ENCODE measurements at places on chromosomes 11 and 22.

DNA sequence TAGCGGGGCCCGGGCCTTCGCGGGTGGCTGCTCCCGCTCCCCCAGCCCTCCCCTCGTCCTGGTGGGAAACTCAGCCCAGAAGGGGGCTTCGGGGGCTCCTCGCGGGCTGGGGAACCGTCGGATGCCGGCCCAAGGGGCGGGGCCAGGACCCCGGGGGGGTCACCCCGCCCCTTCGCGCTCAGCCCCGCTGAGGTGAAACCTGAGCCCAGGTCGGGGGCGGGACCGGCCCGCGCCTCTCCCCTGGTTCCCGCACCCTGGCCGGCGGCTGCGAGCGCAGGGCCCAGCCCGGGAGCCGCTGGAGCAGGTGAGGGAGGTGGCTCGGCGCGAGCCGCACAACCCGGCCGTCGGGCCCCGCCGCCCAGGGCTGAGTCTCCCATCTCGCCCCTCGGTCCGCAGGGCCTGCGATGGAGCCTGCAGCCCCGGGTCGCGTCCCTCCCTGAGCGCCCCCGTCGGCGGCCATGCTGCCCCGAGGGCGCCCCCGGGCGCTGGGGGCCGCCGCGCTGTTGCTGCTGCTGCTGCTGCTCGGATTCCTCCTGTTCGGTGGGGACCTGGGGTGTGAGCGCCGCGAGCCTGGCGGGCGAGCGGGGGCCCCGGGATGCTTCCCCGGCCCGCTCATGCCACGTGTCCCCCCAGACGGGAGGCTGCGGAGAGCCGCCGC, at the start of gene LARGE2:
TSS of gene LARGE2 (plus strand) at position 232 of the 658 bp plus-strand sequence. CDS start at position 459, 227 bp downstream.
- no peak for DNase-seq

DNA sequence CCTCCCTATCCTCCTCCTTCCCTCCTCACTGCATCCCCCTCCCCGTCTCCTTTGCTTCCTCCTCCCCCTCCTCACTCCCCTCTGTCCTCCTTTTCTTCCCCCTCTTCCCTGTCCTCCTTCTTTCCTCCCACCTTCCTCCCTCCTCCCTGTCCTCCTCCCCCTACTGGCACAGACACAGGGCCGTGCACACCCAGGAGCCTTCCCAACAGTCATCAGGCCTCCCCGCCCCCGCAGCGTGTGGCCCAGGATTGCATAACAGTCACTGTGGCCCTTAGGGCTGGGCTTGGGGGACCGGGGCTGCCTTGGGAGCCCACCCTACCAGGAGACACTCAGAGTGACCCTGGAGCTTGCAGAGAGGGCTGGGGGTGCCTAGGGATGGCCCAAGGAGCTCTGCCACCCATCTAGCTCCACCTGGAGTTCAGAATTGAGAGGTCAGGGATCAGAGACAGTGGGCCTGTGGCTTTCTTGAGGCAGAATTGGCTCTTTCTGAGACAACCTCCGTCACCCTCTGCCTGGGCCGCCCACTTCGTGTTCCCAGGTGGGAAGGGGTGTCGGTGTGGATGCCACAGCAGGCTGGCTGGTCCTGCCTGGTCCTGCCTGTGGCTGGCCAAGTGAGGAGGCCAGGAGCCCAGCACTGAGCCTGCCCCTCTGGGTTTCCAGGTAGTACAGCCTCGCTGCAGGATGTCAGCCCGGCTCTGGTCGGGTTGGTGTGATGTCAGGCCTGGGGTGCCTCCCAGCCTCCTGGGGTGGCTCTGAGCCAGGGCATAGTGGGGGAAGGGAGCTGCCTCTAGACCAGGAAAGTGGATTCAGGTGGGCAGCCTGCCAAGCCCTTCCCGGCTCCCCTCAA, 1.6 kb downstream of the SPI1 start:
- DNase-seq: no peak

DNA sequence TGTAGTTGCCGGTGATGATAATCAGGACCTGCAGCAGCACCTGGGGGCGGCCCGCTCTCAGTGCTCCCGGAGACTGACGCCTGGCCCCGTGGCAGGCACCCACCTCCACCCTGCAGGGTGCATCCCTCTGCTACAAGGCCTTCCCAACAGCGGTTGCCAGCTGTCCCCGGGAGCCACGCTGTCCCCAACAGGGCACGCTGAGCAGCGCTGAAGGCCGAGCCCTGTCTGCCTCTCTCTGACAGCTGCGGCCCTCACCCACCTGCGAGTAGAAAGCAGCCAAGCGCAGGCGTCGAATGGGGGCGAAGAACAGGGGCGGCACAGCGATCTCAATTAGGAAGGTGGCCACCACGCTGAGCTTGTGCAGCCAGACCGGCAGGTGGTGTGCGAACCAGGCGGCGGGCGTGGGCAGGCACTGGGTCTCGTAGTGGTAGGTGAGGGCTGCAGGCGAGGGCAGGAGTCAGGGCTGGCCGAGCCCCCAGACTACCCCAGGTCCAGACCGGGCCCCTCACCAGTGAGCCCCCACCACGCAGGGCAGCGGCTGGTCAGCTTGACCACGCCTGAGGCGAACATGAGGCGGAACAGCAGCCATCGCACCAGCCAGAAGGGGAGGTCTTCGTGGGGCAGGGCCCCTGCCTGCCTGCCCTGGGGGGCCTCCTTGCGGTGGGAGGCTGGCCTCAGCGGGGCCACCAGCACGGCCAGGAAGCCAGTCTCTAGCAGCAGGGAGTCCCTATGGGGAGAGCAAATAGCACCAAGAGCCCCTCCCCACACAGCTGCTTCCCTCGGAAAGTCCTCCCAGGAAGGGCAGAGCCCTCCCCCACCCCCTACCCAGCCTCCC, 1.5 kb downstream of the LMF2 start:
- no peak for DNase-seq

- peak; percentile 64 for DNase-seq
These were observed 43.2 kb upstream of the DLAT start for GRCh38 chr11:111982019-111982464.

- DNase-seq: no peak
These were observed 24.4 kb downstream of the GRAP2 start for GRCh38 chr22:39925273-39925672.

DNA sequence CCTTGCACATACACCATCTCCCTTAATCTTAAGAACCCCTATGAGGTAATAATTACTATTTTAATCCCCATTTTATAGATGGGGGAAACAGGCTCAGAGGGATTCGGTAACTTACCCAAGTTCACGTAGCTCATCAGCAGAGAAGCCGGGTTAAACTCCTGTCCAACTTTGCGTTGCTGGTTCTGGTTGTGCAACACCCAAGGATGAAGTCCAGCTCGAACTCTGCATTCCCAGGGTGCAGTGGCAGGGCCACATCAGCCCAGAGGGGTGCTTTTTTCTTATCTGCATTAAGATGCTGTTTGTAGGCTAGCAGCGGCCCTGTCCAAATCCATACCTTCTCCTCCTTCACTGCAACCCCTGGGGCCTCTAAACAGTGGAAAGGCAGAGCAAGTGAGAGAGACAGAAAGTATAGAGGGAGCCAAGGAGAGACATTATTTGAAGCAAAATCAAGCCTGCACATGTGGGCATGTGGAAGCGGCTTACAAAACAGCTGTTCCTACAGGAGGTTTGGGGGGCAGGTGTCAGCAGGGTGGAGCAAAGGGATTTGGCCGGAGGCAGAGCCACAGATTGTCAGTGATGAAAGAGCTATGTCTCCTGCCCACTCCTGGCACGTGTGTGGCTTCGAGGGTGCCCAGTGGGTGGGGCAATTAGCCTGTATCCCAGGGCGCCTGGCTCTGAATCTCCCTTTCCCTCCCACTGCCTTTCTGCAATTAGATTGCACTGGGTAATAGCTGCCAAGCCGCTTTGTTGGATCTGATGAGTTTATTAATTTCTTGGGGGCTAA, 129.5 kb upstream of the TBCEL start:
- no peak for DNase-seq

DNA sequence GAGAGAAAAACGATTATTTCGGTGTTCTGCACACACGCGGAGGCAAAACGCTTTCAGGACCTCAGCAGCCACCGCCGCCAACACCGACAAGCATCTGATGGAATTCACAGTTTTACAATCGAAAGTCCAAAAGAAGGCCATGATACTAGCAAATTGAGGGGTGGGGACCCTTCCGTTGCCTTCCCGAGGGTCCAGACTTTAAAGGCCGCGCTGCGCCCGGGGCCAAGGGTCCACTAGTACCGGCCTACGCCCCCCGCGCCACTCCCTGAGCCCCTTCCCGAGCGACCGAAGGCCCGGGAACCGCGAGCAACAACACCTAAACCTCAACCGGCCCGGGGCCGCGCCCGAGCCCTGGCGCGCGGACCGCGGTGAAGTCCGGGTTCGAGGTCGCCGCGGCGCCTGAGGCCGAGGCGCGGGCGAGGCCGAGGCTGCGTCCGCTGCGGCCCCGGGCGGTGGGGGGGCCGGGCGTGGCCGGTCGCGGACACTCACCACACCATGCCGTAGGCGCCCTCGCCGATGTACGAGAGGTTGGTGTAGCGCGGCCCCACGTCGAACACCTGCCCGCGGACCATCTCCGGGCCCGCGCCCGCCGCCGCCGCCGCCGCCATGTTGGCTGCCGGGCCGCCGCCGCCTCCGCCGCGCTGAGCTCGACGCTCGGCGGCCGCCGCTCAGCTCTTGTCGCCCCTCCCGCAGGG, 465 bp downstream of the MAPK1 start:
- no peak for DNase-seq

DNA sequence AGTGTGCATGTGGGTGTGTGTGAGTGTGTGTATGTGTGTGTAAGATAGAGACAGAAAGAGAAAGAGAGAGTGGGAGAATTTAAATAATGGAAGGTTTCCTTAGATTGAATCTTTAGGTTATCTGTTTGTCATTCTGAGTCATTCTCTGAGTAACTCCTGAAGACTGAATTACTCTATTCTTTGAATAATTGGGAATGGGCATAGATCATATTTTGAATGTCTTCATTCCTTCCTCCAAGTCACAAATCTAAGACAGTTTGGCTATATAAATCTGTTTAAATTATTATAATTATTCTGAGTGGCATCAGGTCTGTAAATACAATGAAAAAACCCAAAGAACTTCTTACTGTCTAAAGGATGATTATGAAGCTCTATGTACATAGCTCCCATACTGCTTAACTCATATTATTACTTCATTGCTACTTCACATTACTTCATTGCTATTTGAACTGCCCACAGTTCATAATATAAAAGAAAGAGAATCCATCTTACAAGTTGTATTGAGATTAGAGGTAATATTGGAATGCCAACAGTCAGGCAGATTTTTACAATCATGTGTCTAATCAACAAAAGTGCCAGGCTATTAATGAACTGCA, 346.6 kb upstream of the CCDC179 start:
- DNase-seq: no peak

DNA sequence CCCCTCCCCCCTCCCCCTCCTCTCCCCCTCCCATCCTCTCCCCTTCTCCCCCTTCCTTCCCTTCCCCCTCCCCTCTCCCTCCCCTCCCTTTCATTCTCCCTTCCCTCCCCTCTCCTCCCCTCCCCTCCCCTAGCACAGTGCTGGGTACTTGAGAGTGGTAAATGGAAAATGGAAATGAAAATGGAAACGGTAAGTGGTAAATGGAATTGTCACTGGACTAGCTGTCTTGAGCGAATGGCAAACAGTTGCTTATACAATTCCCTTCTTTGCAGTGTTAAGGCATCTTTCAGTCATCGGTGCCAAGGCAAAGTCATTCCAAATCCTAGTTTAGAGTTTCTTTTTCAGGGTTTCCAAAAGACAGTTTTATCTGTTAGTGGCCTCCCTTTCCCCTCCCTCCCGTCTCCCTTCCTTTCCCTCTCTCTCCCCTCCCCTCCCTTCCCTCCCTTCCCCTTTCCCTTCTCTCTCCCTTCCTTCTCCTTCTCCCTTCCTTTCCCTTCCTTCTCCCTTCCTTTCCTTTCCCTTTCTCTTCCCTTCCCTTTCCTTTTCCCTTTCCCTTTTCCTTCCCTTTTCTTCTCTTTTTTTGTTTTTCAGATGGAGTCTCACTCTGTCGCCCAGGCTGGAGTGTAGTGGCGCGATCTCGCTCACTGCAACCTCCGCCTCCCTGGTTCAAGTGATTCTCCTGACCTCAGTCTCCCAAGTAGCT, 47.3 kb downstream of the GRAMD1B start:
- no peak for DNase-seq

- DNase-seq: no peak
These were observed 36.9 kb upstream of the LINC01488 start for GRCh38 chr11:69444381-69445130.

DNA sequence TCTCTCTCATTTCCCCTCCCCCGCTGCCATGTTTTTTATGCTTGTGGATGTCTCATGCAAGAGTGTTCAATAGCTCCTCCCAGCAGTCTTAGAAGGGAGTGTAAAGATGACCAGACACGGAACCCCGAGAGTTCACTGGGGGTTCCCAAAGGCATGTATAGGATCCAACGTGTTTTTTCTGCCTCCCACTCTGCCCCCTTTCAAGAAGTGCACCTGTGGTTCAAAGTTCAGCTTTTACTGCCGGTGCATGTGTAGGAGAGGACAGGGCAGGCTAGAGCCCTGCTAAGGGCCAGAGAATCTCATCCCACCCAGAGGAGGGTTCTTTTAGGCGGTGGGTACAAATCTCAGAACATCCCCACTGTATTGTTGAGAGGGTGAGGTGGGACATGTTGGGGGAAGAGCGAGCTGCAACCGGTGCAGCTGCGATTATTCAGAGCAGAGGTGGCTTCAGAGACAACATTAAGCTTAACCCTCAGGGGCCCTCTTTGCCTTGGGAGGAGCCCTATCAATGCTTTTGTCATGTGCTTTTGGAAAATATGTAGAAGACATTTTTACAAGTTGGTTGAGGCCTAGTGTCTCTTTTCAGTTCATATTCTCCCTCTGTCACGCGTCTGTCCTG, 14.5 kb downstream of the MIF start:
- DNase-seq: no peak

DNA sequence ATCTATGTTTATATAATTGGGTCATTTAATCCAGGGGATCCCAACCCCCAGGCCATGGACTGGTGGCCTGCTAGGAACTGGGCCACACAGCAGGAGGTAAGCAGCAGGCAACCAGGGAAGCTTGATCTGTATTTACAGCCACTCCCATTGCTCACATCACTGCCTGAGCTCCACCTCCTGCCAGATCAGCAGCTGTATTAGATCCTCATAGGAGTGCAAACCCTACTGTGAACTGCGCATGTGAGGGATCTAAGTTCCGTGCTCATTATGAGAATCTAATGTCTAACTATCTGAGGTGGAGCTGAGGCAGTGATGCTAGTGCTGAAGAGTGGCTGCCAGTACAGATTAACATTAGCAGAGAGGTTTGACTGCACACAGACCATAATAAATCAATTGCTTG, 32.8 kb downstream of the MS4A2 start:
- DNase-seq: no peak

- DNase-seq: no peak
These were observed 53.8 kb downstream of the PACS1 start for GRCh38 chr11:66123902-66124301.

- no peak for DNase-seq
These were observed 64.4 kb downstream of the NAV2 start for GRCh38 chr11:19777039-19777376.

GRCh38 chr22:46057246-46058090, 80.5 kb upstream of the WNT7B start:
- DNase-seq: no peak

DNA sequence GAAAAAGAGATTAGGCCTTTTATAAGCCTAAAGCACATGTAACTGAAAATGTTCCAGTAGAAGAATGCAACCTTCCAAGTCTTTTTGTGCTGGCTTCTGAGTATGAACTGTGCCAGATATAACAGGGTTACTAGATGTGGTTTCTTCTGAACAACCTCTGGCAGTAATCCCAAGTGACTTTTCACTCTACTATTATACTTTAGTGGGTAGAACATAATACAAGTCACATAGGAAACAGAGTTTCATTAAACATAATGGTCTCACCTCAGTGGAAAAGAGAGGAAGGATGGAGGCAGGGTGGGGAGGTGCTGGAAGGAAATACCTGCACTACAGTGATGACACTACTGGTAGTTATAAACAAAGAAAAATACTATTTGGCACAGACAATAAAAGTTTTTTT, 81.3 kb downstream of the PHF21A start:
- no peak for DNase-seq
